ENCODE measurements at places on chromosomes 7 and 10.

- no peak for DNase-seq
These were observed 78.3 kb downstream of the EGFR start for GRCh38 chr7:55097100-55097499.

GRCh38 chr10:16811765-16812164 lies 5.5 kb downstream of the RSU1 start:
- DNase-seq = no peak

DNA sequence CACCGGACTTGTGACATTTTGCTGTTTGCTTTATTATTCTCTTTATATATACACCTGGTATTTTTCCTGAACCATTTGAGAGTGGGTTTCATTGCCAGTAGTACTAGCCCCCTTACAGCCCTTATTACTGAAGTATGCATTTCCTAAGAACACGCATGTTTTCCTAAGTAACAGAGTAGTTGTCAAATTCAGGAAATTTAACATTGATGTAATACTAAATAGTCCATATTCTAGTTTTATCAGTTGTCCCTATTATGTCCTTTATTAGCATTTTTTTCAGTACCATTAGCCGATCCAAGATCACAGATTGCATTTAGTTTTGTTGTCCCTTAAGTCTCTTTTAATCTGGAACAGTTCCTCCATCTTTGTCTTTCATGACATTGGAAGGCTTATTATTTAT lies 8.0 kb downstream of the KMT2E start:
- no peak for DNase-seq

DNA sequence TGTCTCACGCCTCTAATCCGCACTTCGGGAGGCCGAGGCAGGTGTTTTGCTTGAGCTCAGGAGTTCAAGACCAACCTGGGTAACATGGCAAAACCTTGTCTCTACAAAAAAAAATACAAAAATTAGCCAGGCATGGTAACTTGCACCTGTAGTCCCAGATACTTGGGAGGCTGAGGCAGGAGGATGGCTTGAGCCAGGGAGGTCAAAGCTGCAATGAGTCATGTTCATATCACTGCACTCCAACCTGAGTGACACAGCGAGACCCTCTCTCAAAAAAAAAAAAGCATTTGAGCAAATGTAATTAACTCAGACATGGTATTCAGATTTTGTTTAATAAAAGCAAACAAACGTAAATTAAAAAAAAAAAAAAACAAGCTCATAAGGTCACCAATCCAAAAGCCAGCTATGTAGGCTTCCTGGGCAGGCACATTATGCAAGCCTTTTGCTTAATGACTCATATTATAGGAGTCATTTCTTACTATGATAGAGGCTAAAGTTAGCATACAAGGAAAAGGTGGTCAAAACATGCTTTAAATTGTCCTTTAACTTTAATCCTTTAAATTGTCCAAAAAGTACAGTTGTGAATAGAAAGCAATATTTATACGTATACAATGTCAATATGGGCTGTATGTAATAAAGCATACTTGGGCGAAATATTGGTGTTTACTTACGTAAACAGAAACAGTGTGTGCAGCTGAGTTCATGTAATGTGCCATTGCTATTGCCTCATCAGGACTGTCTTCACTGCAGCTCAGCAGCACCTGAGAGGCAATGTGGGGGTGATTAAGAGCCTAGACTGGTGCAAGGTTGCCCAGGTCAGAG lies 13.0 kb downstream of the AKR1D1 start:
- DNase-seq = no peak

- no peak for DNase-seq
These were observed 138.7 kb downstream of the MAPK8 start for GRCh38 chr10:48444861-48445841.

- no peak for DNase-seq
These were observed 88.2 kb upstream of the CXCL12 start for GRCh38 chr10:44473146-44473545.

DNA sequence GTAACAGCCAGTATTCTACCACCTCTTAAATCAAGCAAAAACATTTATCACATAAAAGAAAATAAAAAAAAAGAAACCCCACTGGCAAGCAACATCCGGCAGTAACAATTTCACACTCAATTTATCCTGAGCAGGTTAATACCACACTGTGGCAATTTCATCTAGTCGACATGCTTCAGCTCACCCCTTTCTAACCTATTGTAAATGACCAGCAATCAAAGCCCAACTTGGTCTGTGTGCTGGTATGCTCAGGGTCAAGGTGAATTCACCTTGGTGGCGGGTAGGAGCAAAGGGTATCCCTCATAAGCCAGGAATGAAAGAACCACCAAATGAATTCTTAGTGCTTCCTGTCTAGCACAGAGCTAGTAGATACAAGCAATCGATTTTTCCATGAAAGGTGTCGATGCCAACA lies 109.1 kb upstream of the AFAP1L2 start:
- no peak for DNase-seq

GRCh38 chr7:43155636-43156035 lies 43.2 kb downstream of the HECW1 start:
- DNase-seq = no peak

DNA sequence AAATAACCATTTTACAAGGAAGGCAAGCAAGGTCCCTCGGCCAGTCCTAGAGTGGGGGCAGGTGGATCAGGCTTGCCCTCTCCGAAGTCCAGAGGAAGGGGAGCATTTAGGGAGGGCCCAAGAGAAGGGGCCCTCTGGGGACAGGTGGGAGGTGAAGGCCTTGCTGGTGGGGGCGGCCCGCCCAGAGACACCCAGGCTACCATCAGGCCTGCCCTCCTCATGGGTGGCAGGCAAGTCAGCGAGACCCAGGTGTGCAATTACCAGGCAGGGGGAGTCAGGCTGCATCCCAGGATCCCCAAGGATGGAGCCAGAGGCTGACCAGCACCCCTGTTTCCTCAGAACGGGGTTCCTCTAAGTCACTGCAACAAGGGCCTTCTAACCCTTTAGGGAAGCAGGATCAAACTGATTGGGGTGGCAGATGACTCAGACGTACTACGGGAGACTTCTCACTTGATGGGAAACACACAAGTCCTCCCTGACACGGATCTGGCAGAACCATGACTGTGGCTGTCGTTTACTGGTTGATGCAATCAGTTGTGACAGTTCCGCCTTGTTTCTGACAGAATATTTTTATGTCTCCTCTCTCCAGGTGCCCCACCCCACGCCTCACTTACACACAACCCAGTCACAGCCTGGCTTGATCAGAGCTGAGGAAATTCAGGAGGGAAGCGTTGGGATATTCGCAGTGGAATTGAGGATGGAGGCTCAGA lies 8.2 kb downstream of the LOXL4 start:
- no peak for DNase-seq

DNA sequence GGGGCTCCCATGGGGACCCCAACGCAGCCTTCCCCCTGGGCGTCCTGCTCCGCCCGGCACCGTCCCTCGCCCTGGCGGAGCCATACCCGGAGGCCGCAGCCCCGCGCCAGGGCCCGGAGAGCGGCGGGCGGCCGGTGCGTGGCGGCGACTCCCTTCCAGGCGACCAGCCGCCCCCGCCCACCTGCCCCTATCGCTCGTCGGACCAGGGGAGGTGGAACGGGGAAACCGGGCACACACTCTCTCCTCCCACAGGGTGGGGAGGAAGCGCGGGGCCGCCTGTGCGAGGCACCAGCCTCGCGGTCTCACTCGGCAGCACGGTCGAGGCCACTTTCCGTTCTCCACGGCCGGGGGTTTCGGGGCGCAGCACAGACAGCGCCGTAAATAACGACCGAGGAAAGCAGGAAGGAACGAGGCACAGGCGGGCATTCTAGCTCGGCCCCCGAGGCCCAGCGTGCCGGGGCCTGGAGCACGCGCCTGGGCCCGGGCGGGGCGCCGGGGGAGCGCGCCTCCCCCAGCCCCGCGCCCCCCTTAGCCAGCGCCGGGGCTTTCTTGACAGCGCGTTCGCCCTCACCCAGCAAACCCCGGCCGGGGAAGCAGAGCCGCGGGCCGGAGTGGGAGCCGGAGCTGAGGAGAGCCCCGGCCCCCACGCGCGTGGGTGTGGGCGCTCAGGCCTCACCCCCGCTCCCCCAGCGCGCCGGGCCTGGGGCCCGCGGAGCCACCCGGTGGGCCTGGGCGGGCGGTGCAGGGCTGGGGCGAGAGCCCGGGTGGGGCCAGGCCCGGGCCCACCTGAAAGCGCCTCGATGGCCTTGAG lies 936 bp downstream of the IGF2BP3 start:
- DNase-seq = no peak

- DNase-seq = no peak
These were observed 52.7 kb upstream of the VIPR2 start for GRCh38 chr7:159197066-159197975.

DNA sequence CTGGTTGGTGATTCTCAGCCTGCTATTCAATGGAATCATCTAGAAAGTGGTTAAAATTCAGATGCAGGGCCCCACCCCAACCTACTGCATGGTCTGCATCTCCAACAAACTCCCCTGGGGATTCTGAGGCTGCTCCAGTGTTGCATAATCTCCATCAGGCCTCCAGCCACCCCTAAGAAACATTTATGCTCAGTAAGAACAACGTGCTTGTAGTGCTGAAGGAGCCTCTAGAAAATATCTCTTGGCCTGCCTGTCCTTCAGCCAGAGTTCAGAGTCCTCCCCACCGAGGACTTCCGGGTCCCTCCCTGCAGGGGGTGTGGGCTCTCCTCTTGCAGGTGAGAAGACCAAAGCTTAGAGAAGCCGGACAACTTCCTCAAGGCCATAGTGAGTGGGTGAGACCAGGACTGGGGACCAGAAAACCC lies 159.8 kb downstream of the SH3PXD2A start:
- DNase-seq = no peak

- DNase-seq = no peak
These were observed 30.4 kb downstream of the PYROXD2 start for GRCh38 chr10:98384531-98385133.

- DNase-seq = no peak
These were observed 9.8 kb downstream of the DHX32 start for GRCh38 chr10:125871338-125871737.
